Caki2 (cell line): ENCODE measurements at places on chromosomes 16 and 17. TPM values are rescaled to one million over a fixed set of nuclear protein-coding genes. Genes with fewer than 3 reads are reported as not detected.
A peak's percentile ranks its signal among the peaks of the same experiment; 100 is the strongest.

DNA sequence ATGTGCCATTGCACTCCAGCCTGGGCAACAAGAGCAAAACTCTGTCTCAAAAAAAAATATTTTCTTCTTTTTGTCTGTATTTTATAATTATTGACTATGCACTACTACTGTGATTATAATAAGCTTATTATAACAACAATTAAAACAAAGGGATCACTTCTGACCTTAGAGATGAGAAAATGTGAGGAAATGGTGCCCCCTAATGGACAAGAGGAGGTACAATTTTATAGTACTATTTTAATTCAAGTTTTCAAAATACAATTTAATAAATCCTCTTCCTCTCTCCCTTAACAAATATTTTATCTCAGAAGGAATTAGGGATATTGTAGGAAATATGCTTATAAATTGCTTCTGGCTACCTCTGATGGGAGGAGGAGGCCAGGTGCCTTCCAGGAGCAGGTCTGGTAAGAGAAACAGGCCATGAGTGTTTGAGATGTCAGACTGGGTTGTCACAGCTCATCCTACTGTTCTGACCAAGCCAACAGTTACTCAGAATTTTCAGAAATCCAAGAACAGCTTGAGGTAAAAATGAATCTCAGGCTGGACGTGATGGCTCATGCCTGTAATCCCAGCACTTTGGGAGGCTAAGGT lies 14.0 kb downstream of the VPS53 start:
- no peak for DNase-seq

GRCh38 chr17:34826332-34826731 lies 134.9 kb downstream of the CCT6B start:
- peak; percentile 21 for DNase-seq

Gene ZBTB4
- 4.6 and 5.8 TPM in 2 replicates for total RNA-seq

DNA sequence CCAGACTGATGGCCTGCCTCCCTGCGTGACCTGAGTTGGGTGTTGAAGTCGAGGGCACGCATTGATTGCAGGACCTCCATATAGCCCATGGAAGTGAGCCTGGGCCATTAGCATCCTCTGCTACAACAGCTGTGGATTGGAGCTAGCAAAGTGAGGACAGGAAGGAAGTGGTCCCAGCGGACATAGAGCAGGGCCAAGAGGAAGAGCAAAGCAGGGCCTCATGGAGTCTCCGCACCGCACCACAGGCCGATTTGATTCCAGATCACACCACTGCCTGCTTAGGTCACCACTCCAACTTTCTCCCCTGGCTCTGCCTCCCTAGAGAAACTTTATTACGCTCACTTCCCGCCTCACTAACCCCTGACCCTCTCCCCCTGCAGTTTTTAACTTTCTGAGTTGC lies 10.7 kb upstream of the UBTF start:
- DNase-seq = no peak

Gene C17orf78
- not detected in 2 replicates for total RNA-seq

Gene MYH3
- total RNA-seq = 0.03 TPM in 1 of 2 replicates, not detected in the other

Gene PLLP
- total RNA-seq = 17.0 and 21.3 TPM in 2 replicates

DNA sequence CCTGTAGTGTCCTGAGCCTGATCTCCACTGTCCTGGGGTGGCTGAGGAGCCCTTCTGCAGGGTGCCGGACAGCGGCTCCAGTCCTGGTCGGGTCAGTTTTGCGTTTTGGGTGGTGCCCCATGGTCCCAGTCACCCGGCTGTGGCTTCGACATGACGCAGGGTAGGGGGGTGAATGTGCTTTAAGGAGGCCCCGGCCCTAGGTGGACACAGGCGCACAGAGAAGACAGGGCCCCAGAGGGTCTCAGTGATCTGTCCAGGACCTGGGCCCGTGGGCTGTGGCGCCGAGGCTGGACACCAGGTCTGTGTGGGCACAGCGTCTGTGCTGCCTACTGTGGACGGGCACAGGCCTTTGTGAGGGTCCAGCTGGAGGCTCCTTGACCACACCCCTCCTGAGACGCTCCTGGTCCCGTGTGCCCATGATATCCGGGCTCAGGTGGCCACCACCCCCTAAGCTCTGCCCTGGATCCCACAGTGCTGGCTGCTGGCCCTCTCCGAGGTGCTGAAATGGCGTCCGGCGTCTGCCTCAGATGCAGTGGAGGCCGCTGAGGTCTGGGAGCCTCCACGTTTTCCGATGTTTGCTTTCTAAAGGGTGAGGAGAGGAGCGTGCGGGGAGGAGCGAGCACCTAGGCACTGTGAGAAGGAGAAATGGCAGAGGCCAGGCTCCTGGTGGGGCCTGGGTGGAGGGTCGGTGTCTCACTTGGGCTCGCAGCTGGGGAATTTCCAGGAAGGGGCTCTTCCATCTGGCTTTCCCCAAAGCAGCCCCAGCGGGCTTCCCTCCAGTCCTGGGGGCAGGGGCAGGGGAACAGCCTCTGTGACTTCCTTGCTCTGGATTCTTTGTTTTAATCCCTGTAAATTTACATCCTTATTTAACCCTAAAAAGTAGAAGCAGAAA lies 56.1 kb upstream of the ACSF3 start:
- peak; percentile 50 for DNase-seq

GRCh38 chr16:4944333-4945281 lies 7.7 kb upstream of the PPL start:
- peak; percentile 99 for DNase-seq

DNA sequence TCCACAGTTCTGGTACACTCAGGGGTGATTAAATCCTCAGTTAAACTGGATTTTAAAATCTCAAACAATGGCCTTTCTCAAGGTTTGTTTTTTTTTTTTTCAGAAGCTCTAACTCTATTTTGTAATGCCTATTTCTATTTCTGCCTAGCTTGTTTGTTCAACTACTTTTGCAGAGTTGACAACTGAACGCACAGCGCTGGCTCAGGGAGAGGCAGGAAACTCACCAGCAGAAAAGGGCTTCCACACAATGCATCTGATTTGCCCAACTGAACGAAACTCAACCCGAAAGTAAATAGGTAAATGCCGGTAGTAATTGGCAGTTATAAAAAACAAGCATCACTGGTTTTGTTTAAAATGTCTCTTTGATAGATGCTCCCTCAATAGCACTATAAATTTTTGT lies 52.7 kb upstream of the CNEP1R1 start:
- DNase-seq = no peak

Gene ERN2
- total RNA-seq = 0.12 and 0.14 TPM in 2 replicates

DNA sequence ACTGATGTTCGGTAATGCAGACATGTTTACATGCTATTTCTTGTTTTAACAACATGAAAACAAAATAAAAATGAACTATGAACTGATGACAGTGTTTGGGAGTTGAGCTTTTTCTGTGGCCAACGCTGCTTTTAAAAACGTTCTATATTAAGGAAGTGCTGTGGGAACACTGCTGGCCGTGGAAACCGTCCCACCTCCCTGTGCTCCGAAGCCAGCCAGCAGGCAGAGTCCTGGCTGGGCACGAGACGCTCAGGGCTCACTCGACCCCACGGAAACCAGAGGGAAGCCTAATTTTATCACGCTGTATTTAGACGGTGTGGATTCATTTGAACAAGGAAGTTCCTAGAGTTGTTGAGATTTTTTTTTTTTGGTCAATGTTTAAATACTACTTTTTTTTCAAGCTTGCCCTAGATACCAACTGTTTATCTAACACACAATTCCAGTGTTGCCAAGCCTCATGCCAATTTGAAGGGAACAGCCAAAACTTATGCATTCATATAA lies 25.8 kb downstream of the ADCY9 start:
- no peak for DNase-seq

DNA sequence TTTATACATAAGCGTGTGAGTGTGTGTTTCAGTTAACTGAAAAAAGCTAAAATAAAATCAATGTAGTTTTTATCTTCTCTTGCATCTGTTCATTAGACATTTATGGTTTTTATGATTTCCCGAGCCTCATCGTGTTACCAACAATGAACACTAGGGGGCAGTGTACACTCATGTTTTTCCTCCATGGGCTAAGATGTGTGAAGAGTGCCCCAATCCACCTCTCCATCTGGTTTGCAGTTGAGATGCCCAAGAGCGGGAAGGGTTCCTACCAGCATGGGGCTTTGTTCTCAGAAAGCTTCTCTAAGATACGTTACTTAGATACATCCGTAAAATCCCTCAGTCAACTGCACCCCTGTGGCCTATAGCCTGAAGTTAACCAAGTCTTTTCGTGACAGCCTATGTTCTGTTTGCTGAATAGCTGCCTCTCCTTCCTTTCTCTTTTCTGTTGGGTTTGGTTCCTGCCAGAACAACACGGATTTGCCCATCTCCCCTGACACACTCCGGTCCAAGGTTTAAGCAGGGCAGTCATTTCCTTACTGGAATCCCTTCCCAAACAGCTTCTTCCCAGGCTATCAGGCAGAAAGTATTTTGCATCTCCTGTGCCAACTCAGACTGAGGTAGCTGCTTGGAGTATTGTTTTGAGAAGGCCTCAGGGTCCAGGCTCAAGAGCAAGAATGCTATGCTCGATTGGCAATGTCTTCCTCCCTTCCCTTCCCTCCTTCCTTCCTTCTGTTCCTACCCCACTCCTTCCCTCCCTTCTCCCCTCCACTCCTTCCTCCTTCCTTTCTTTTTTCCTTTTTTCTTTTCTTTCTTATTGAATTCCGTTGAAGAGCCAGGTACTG lies 12.9 kb upstream of the ELAC2 start:
- peak; percentile 26 for DNase-seq

- no peak for DNase-seq
Measured at GRCh38 chr17:66562119-66562518, 259.7 kb downstream of the PRKCA start.

- no peak for DNase-seq
Measured at GRCh38 chr16:46907061-46907774, 23.1 kb downstream of the GPT2 start.

Gene KRTAP4-3
- total RNA-seq = not detected in 2 replicates

DNA sequence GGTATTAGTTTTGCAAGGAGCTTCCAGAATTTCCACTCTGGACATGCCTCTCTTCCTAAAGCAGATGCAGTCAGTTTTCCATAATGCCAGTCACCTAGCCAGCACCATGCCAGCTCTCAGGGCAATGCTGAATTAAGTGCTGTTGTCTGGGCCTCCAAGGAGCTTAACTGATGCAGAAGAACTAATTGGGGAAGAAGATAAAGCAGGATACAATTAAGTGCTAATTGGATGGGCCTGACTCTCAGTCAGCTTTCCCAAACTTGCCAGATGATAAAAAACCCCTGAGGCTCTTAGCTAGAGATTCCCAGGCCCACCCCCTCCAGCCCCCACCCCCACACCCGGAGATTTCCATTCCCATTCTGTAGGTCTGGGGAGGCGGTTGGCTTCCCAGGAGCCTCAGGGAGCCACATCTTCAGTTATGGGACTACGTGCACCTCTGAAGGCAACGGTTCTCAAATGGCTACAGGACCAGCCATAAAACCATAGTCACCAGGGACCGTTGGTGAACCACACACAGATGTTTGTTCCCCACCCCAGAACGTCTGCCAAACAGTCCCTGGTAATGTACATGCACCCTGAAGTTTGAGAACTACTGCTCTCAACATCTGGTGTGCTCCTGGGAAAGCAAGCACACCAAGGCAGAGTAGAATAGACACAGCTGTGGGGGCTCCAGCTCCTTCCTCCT lies 499.1 kb upstream of the CDH5 start:
- DNase-seq = no peak

DNA sequence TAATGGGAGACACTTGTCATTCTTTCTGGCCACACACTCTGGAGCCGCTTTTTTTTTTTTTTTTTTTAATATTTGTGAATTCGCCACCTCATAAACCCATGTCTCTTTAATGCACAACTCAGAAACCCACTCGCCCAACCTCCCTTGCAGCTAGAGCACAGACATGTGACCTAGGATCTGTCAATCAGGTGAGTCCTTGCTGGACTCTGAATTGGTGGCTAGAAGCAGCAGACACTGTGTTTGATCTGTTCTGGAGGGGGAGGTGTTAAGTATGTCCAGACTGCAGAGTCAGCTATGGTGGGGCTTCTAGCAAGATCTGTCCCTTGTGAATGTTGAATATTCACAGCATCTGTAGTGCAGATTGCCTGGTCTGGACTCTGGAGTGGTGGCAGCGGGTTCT lies 112.1 kb downstream of the PRKCB start:
- no peak for DNase-seq

DNA sequence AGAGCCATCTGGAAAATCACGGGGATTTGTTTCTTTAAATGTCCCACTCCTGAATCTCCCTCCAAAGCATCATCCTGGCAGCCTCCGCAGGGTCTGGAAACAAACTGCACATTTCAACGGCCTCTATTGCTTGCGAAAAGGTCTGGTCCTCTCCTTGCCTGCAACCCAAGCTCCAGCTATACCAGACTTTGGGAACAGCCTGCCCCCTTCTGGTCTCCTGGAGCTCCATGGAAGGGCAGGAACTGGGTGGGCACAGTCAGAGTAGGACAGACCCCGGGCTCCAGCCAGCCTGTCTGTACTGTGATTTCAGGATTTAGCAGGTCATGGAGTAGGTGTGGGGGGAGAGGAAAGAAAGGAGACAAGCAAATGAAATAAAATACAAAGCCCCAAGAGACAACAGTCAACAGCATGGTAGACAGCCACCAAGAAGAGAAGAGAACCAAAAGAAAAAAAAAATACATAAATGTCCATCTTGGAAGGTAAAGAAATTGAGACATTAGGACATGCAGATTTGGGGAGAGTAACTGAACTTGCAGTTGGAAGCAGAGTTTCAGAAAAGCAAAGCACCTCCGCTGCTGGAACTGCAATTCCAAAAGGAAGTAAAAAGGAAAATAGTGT lies 2.7 kb downstream of the XYLT1 start:
- peak; percentile 36 for DNase-seq

GRCh38 chr17:28038802-28039201 lies 3.7 kb upstream of the NLK start:
- DNase-seq = no peak

Gene GAS7
- total RNA-seq = not detected in 2 replicates

DNA sequence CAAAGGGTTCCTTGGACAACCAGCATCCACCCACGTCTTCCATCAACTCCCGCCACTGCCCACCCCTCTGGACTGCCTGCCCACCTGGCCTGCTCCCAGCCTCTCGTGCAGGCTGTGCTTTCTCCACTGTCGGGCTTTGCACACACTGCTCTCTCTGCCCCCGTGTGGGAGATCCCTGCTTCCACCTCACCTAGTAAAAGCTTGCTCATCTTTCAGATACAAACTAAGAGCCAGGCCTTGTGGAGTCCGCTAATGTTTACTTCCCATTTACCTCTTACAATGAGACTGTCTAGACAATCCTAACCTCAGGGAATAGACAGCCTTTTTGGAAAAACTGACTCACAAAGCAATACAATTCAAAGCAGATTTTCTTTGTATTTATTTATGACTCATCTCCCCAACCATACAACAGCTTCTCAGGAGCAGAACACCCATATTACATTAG lies 67.6 kb downstream of the USP31 start:
- peak; percentile 24 for DNase-seq

DNA sequence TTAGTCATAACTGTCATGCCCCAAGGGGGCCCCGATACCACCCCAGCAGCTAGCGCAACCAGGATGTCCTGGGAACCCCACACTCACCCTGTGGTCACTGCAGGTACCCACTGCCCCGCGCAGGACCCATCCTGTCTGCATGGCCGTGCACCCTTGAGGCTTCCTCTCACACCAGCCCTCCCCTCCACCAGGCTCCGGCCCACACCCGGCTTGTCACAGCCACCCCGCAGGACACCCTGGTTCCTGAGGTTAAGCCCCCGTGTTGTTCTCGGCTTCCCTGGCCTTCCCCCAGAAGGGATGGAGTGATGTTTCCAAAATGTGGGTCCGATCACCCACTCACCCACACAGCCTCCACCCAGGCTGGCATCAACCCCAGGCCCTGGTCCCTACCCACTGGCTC lies 7.5 kb downstream of the DNASE1L2 start:
- DNase-seq = no peak

Gene ZNF668
- total RNA-seq = 16.1 and 18.3 TPM in 2 replicates

Gene AXIN2
- total RNA-seq = not detected in 2 replicates

GRCh38 chr17:80146121-80147034 lies 550 bp downstream of the EIF4A3 start:
- no peak for DNase-seq

Gene PSMB3
- 364 and 410 TPM in 2 replicates for total RNA-seq

Gene C1QTNF1
- total RNA-seq = not detected in 2 replicates

GRCh38 chr17:76444518-76445311 lies 8.2 kb downstream of the UBE2O start:
- peak; percentile 62 for DNase-seq
